ENCODE measurements at places on chromosomes 12 and 14.

- DNase-seq = no peak
These were observed 200.4 kb upstream of the SYT10 start for GRCh38 chr12:33639975-33640374.

- no peak for DNase-seq
These were observed 53.6 kb downstream of the ARL6IP4 start for GRCh38 chr12:123034022-123034541.

DNA sequence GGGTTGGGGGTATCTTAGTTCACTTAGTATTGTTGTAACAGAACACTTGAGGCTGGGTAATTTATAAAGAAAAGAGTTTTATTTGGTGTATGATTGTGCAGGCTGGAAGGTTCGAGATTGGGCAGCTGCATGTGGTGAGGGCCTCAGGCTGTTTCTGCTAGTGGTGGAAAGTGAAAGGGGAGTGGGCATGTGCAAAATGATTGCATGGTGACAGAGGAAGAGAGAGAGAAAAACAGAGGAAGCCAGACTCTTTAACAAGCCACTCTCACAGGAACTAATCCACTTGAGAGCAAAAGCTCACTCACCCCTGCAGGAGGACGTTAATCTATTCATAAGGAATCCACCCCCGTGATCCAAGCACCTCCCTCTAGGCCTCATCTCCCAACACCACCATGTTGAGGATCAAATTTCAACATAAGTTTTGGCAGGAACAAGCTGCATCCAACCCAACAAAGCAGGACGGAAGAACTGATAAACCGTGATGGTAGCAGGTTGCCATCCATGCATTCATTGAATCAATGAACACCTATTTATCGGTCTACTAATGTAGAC, 165.0 kb upstream of the GZMB start:
- no peak for DNase-seq

GRCh38 chr12:124385219-124385969, 90.5 kb downstream of the RFLNA start:
- DNase-seq = no peak

- DNase-seq = no peak
These were observed 24.6 kb upstream of the NUDT14 start for GRCh38 chr14:105205673-105206208.

GRCh38 chr14:72512281-72512680, 381.6 kb downstream of the DPF3 start:
- DNase-seq = no peak

- DNase-seq = no peak
These were observed 182.3 kb downstream of the CALM1 start for GRCh38 chr14:90579088-90579487.

DNA sequence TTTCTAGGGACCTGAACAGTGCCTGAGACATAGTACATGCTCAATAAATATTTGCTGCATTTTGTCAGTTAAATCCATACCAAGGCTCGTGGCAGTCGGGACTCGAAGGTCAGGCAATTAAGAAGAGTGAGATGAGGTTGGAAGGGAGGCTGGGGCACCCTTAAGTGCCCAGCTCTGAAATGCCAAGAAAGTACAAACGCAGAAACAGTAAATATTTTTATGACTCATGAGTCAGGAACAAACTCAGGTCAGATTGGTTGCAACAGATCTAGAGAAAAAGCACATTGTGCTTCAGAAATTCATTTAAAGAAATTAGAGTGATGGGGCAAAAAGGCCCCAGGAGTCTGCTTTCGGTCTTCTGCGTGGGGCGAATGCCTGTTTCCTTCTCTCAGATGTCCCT, 83.0 kb upstream of the FZD10 start:
- no peak for DNase-seq

GRCh38 chr12:47805417-47805816, 14.3 kb downstream of the HDAC7 start:
- DNase-seq = no peak

- peak; percentile 66 for DNase-seq
These were observed 14.6 kb downstream of the CLMN start for GRCh38 chr14:95305145-95305544.

- no peak for DNase-seq
These were observed 6.9 kb upstream of the RD3L start for GRCh38 chr14:103949131-103949790.

DNA sequence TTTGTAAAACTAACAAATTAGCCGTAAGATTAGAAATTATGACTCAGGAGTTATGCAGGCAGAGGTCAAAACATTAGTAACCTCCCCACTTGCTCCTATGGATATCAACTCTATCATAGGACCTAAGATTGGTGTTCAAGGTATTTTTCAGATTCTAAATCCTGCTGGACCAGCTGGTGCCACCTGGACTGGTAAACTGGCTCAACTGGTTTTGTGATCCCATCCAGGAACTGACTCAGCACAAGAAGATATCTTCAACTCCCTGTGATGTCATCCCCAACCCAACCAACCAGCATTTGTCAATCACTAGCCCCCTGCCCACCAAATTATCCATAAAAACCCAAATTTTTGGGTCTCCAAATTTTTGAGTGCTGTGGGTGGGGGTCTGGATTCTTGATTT, 98.1 kb upstream of the OR4E1 start:
- DNase-seq = no peak

- no peak for DNase-seq
These were observed 172.2 kb downstream of the PTPRO start for GRCh38 chr12:15494329-15495046.

GRCh38 chr14:87343652-87344051, 649.3 kb downstream of the GALC start:
- DNase-seq = no peak

- DNase-seq = no peak
These were observed 15.4 kb upstream of the TMEM120B start for GRCh38 chr12:121697093-121697698.

DNA sequence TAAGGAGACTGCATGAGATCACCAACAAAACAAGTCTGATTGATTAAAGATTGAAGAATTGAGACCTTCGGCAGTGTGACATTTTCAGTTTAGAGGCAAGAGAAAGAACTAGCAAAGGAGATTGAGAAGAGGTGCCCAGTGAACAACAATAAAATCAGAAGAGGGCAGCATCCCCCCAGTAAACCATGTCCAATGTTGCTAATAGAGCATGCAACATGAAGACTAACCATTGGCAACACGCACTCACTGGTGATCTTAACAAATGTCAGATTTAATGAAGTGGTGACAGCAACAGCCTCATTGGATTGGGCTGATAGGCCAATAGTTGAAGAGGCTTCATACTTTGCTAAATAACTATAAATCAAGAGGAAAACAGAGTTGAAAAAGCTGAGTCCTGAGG, 20.7 kb upstream of the TAS2R14 start:
- DNase-seq = peak; percentile 47

DNA sequence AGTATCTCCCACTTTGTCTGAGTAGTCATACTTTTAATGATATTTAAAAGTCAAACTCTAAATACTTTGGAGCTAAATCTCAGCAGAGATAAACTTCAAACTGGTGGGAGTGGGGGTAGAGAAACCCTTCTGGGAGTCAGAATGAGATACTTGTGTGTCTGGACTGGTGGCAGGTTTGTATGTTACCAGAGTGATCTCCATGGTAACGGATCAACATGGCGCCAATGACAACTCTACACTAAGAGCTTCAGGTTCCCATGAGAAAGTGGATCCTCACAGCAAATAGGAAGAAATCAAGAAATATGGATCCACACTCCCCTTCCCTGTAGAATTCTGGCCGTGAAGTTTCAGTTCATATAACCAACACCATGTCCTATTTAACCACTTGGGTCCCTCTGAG, 121.9 kb downstream of the ETV6 start:
- DNase-seq = no peak

DNA sequence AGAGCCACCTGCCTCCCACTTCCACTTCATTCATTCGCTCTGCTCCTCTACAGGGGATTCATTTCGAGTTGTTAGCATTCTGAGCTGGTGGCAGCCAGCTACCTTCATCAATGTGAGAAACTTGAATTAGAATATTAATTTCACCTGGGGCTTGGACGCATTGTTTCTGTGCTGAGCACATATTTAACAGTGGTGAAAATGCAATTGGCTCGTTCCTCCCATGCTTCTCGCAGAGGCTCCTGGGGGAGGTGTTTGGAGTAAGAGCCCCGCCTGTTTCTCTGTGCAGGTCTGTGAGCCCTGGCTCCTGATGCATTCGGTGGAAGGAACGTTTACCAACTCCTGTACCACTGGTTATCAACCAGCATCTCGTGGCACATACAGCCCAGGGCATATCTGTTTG, 141.5 kb downstream of the AACS start:
- DNase-seq = no peak

DNA sequence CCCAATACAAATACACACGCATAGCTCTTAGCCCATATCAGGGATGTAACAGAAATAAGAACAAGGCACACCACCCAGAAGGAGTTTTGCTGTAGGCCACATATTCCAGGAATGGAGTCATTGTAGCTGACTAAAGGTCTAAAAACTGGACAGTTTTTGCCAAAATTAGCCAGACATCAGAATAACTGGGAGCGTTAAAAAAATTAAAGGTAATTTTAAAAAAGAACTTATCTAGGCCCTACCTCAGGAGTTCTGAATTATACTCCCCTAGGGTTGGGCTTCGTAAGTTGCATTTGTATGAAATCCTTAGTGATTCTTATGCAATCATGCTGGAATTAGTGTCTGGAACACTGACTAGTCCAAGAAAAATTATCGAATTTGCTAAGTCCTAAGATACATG, 987.7 kb downstream of the GALC start:
- DNase-seq = no peak

GRCh38 chr14:94128216-94128839, 1.1 kb downstream of the IFI27L2 start:
- no peak for DNase-seq

GRCh38 chr12:112314981-112315380, 67.2 kb downstream of the HECTD4 start:
- no peak for DNase-seq

DNA sequence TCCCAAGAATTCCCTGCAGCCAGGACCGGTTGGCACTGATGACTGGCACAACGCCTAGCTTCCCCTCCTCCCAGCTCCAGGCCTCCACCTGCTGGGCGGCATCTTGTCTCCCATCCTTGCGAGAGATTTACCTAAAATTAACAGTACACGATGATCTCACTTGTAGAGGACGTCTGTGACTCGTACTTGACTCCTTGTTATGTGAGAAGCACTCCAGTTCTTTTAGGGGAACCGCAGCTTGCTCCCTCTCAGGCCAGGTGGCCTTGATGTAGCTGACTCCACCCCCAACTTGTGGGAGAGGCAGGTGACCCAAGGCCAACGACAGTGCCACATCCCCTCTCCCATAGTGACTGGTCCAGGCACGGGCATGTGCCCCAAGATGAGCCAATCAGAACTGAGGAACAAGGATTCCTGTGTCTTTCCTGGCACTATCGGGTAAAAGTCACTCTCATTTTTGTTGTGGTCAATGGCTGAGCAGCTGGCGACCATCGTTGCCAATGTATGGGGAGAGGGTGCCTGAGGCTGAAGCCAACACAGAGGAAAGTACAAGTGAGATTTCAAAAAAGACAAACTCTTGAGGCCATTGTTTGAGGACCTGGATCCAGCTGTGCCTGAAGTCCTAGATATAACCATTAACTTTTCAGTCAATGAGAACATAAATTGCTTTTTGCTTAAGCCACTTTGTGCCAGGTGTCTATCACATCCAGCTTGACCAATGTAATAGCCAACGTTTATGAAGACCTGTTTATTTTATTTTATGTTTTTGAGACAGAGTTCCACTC, 208.7 kb downstream of the RBM19 start:
- no peak for DNase-seq

DNA sequence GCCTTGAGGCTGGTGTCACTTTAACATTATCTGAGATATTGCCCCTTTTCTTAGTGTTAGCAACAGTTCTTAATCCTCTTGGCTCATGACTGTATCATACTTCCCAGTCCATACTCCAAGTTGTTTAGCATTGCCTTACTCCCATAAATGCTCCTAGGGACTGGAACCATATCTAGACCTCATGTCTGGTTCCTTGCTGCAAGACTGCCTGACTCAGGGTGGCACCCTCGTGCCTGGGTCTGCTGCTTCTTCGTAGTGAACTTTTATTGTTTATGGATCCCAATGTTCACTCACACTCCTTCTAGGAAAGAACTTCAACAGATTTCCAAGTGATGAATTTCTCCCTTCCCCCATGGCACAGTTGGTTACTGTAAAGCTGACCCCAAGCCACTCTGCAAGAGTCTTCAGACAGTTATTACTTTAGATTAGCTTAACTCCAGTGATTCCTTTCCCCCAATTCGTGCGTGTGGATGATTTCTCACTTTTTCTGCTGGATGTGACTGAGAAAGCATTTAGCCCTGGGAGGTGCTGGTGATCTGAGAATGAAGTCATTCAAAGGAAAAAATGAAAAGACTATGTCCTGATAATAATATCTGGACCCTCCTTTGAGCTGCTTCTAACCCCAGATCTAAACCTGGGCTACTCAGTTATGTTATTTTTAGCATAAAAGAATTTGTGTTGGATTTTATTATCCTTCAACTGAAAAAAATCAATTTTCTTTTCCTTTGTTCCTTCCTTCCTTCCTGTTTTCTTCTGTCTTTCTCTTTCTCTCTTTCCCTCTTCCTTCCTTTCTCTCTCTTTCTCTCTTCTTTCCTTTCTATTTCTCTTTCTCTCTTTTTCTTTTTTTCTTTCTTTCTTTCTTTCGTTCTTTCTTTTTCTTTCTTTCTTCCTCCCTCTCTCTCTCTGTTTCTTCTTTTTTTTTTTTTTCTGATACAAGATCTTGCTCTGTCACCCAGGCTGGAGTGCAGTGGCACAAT, 47.5 kb upstream of the PPP1R12A start:
- no peak for DNase-seq

GRCh38 chr14:71947947-71948500, 15.8 kb downstream of the RGS6 start:
- DNase-seq = no peak

DNA sequence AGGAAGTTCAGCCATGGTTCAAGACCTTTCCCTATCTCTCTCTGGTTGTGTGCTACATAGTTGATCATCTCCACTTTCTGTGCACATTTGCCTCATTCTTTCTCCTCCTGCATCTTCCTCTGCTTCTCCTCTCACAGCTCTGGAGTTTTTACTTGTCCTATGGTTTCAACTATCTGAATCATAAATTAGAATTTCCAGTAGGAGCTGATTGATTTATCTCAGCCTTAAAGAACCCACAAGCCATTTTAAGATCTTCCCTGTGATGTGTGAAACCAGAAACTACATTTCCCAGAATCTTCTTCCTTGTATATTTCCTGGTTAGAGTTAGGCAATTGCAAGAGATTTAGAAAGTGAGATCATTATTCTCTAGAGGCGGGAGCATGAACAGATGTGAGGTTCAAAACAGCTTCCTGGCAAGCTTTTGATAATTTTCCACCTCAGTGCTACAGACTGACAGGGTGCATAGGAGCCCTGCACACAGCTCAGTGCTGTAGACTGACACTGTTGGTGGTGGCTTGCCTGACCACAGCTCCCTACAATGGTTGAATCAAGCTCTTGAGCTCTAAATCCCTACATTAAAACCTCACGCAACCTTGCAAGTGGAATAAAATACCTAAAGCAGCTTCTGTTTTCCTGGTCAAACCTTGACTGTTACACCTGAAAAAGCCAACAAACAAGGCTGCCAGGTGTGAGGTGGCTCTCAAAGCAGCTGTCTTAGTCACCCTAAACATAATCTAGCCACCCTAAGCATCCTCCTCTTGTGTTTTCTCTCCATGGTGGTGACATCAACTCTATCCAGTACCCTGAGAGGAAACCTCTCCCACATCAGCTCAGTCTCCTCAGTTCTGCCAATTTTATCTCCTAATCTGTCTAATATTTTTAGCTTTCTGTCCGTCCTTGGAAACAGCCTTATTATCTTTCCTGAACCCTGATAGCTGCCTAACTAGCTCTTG, 21.5 kb upstream of the IFNG start:
- no peak for DNase-seq

GRCh38 chr12:107478881-107479280, 206.7 kb upstream of the PWP1 start:
- DNase-seq = no peak
